ENCODE measurements at places on chromosomes 4 and X.

DNA sequence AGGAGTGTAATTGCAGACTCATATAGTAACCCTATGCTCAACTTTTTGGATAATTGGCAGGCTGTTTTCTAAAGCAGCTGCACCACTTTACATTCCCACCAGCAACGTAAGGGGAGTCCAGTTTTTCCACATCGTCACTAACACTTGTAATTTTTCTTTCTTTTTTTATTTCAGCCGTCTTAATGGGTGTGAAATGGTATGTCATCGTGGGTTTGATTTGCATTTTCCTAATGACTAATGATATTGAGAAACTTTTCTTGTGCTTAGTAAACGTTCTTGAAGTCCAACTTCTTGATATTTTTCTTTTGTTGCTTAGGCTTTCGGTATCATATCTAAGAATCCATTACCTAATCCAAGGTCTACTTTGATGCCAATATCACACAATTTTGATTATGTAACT is 95.3 kb upstream of the IL1RAPL1 start:
- no peak for DNase-seq

DNA sequence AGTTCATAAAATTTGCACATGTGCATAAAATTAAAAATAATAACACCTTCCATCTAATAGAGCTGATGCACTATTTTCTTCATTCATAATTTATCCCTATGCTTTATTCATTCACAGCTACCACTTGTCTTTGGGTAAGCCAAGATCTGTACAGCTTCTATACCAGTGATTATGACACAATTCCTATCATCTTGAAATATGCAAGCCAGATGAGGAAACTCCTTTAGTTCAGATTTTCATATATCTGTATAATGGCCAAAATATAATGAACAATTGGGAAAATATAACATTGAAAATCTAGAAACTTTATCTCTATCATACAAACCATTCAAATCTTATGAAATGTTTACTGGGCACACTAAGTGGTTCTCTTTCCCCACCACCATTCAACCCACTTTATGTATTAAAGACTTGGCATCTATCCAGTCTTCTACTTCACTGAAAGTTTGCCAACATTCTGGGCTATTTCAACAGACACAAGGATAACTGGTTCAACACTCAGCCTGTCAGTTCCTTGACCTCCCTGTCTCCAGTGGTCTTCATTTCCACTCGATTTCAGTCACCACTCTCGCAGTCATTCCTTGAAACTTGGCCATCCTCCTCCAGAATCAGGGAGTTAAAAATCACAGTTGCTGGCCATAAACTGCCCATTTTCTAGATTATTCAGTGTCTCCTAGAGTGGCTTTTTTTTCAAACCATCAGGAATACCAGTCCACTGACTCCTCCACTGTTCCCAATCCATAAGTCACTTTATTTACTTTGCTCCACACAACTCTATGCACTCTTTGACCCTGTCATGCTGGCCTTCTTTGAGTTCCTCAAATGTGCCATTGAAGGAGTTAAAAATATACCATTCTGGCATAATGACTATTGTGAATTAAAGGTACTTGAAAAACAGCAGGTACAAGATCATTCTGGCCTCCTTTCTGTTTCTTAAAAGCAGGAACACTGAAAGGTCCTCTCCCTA is 85.5 kb downstream of the CAMK2D start:
- no peak for DNase-seq

DNA sequence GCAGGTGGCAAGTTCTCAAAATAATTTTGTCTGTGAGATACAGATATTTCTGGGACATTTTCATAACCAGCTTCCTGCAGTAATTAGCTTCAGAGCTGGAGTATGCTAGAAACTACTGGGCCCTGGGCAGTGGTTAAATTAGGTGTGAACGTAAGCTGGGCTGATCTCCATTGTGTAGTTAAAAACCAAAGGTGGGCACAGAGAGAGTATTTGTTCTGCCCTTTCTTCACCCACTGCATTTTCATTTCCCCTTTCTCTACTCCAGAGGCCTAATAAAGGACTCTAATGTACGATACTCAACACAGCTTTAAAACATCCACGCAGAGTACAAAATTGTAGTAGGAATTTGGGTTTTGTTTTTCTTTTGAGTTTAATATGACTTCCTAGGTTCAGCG is 252.7 kb downstream of the SPRY1 start:
- DNase-seq = no peak

- peak; percentile 78 for DNase-seq
These were observed 78.7 kb downstream of the RBM47 start for GRCh38 chr4:40550948-40551462.

- DNase-seq = no peak
These were observed 988.7 kb downstream of the FAM133A start for GRCh38 chrX:94662689-94663088.
